Activated CD4-positive, alpha-beta T cell treated with anti-CD3 and anti-CD28 coated beads for 1 hour (primary cell): ENCODE measurements at places on chromosomes 4 and X.

GRCh38 chrX:23575281-23575680, 92.0 kb upstream of the PRDX4 start:
- DNase-seq = no peak

- no peak for DNase-seq
Measured at GRCh38 chrX:154799556-154800348, 5.5 kb downstream of the MPP1 start.

GRCh38 chrX:120356084-120356483, 5.8 kb upstream of the ATP1B4 start:
- DNase-seq = no peak

DNA sequence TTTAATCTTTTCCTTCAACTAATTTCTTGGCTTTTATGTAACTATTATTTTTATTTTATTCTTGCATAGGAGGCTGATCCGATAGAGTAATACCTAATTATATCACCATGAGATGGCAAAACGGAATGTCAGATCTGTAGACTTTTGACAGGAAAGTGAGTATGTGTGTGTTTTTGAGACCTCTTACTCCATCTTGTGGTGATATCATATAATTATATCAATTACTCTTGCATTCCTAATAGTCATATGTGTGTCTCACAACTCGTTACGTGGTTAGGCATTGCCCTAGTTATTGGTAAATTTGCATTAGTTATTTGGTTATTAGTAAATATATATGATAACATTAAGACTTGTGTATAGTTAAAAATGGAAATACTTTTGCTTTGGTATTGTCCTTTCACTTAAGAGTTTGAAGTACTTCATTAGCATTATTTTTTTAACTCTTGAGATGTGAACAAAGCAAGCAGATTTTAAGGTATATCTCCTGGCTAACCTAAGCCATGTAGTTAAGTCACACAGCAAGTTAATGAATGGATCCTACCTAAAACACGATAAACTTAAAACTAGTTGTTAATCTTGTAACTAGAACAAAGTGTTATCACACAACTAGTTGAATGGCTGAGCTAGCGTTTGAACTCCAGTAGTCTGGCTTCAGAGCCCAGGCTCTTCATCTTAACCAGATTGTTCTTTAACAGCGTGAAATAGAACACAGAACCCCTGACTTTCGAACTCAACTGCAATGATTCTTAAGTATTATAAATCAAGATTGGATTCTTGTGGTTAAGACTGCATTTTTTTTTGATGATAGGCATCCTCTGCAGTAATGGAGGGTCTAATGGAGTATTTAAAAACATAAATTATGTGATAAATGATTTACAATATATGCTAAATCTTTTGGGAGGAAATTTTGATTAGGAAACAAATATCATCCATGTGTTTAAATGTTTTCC, 67.1 kb downstream of the PGRMC2 start:
- no peak for DNase-seq

DNA sequence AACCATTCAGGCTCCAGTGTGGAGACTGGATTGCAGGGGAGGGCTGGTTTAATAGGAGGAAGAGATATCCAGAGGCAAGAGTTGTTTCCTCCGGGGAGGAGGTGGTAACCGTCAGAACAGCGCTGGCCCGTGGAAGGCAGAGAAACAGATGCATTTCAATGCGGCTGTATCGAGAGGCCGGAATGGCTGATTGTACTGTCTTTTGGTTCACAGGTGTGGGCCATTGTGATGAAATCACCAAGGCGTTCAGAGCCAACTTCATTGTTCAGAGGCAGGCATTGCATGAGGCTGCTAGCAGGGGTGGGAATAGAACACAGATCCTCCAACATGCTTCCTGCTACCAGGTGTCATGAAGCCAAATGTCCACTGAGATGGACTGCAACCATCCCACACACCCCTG, 53.0 kb downstream of the SHOX start:
- DNase-seq = no peak

DNA sequence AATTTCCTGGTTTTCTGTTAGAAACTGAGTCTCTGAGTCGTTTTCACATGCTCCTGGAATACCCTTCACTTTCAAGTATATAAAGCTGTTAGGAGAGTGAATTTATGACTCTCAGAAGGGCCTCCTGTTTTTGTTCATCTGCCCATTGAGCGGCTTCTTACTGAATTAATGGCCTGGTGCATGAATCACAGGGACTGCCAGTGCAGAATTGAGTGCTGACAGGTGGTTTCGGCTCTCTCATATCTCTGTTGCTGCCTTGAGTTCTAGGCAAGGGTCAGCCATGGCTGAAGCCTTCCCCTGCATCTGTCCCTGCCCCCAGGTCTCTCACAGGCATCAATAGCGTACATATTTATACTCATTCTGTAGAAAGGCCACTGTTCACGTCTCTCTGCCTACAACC, 22.7 kb upstream of the SEPSECS start:
- no peak for DNase-seq

DNA sequence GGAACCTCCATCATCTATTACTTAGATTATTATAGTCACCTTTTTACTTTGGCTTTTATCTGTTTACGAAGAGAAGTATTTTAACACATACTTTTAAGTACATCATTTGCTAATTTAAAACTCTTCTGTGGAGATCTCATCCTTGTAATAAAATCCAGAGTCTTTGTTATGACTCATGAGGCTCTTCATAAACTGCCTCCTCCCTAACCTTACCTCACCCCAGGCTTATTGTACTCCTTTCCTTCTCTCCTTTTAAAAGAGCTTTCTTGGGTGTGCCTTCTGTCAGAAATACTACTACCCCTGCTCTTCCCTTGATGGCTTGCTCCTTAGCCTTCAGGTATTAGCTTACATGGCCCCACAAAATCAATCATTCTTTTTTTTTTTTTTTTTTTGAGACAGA, 6.6 kb downstream of the ARL9 start:
- DNase-seq = no peak

- DNase-seq = no peak
Measured at GRCh38 chrX:6500719-6501118, 34.2 kb downstream of the VCX3A start.

DNA sequence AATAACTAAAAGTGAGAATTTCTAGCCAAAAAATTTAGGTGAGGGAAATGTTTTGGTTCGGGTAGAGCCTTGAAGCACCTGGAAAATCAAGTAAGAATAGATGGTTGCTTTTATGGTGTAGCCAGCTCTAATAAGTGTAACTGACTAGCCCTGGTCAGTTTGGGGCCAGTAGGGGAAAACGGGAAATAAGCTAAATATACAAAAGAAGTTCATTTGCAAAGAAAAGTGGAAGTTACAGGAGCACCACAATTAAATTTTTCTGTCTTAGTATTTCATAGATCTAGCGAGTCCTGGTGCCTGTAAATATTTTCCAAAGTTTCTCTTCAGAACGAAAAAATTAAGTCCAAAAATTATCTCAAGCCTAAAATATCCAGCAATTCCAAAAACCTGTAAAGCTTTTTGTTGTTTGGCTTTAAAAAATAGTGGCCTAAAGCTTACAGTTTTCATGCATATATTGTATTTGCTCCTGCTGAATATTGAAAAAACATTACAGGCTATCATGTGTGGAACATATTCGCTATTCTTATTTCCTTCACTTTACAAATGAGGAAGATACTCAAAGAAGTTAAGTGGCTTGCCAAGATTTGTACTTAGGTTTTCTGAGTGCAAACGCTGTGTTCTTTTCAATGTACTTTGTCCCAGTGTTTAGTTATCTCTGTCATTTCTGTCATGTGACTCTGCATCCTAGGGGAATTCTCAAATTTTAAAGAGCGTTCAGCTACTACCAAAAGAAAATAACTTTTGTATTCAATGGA, 7.3 kb upstream of the PTPN13 start:
- DNase-seq = no peak

GRCh38 chrX:25015486-25016360, at the start of gene ARX:
ARX (minus strand) TSS chrX:25015965; CDS start chrX:25015737, 228 bp downstream.
- no peak for DNase-seq

GRCh38 chrX:104330966-104331365, 76.2 kb upstream of the ESX1 start:
- DNase-seq = no peak

GRCh38 chr4:8728536-8729407, 136.2 kb downstream of the CPZ start:
- no peak for DNase-seq

- no peak for DNase-seq
Measured at GRCh38 chrX:154750301-154751202, at the start of gene GAB3. GAB3 (minus strand) TSS chrX:154751077; CDS start chrX:154751025, 52 bp downstream.

DNA sequence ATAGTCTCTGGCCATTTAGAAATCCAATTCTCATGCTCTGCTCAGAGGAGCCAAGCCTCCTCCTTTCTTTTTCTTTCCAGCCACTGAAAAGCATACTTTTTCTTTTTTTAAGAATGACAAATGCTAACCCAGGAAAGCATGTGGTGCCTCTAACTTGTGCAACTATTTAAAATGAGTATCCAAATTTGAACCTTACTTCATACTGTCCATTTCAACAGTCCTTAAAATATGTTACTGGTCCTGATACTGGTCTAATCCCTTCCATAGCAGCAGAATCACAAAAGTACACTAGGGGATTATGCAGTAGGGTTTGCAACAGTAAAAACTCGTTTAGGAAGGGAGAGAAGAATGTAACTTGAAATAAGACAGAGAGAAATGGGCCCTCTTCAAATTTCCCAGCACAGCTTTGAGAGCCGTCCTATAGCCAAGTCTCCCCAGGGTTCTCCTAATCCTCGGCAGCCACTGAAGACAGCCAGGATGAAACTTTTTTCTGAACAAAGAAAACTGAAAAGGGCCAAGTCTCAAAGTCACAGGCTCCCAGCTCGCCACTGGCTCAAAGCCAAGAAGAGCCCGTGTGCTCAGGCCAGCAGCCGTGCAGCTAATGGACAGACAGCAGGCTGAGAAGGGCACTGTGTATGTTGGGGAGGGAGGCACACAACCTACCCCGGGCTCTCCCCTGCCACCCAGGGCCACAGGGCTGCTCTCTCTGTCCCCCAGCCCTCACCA, 39.5 kb downstream of the GPC4 start:
- no peak for DNase-seq

GRCh38 chrX:129235903-129236302, 287.4 kb downstream of the SMARCA1 start:
- no peak for DNase-seq
